HuH-7.5 (cell line): ENCODE measurements at places on chromosomes 13 and 19.

DNA sequence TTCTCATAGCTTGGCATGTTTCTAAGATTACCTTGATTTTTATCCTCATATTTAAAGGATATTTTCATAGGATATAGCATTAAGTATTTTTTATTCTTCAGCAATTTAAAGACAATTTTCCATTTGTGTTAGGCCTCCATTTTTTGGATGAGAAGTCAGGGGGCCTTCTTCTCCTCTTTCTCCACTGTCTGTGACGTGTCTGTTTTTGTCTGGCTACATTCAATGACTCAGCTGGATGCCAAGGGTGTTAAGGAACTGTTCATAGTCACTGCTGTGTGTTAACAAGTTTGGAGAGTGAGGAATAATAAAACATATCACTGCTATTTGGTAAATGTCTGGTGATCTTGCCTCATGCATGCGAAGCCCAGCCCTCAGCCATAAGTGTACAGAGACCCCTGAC is 36.4 kb downstream of the ZNF582 start:
- DNase-seq = no peak

DNA sequence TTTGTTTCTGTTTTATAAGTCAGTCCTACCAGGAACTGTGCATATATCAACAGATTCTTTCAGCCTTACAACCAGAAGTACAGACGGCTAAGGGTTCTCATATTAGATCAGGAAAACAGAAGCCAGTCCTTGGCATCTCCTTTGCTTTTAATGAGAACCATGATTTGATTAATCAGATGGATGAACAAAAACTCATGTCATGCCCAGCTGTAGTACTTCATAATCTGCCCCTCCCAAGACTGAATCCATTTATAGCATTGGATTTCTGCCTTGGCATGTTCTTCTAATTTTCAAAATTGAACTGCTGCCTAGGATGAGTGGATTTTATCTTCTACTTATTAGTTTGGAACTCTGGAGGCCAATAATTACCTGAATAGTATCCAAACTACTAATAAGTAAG is 617.2 kb downstream of the SLITRK5 start:
- no peak for DNase-seq

- no peak for DNase-seq
Observed at GRCh38 chr13:74979703-74980102, 502.3 kb downstream of the TBC1D4 start.

- DNase-seq = no peak
Observed at GRCh38 chr13:48949566-48950500, 25.9 kb upstream of the FNDC3A start.

GRCh38 chr13:59545007-59545406 is 618.7 kb downstream of the DIAPH3 start:
- no peak for DNase-seq

DNA sequence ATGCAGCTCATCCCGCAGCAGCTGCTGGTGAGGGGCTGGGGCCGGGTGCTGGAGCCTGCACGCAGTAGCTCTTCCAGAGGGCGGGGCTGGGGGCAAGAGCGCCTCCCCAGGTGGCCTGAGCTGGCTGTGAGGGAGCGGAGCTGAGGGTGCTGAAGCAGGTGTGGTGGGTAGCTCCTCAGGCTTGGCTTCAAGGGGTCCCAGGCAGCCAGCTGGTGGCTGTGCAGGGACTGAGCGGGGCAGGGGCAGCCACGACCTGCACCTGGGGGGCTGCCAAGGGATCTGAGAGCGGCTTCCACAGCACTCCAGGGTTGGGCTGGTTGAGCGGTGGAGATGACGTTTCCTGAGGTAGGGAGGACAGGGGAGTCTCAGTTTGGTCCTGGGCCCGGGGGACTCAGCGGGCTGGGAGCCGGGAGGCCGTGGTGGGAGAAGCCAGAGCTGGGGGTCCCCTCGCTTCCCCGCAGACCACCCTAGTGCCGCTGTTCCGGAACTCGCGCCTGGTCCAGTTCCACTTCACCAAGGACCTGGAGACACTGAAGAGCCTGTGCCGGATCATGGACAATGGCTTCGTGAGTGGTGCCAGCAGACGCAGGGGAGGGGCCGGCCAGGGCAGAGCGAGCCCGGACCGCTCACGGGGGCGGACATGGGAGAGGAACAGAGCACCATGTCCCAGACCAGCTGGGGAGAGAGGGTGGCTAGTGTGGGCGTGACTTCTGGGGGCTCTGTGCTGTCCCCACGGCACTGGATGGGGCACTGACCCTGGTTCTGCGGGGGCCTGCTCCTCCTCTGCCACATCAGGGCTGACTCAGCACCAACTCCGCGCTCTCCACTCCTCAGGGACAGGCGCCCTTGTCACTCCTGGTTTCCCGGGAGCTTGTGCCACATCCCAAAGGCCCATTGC is 7.4 kb downstream of the PTOV1 start:
- DNase-seq = peak; percentile 52

- peak; percentile 75 for DNase-seq
Observed at GRCh38 chr19:42529248-42529764, 1.0 kb upstream of the CEACAM1 start.

GRCh38 chr13:28273919-28274318 is 135.6 kb downstream of the PAN3 start:
- DNase-seq = no peak

DNA sequence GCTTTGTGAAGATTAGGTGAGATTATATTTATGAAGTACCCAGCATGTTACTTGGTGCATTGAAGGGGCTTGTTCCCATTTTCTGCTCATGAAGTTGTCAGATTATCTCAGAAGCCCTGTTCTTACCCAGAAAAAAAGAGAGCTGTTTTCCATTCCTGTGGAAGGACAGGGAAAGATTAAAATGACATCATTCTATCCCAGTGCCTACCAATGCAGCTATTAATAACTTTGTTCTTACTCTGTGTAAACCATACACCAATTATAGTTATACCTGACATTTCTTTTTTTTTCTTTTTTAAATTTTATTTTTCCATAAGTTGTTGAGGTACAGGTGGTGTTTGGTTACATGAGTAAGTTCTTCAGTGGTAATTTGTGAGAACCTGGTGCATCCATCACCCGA is 18.6 kb downstream of the ZNF507 start:
- no peak for DNase-seq

DNA sequence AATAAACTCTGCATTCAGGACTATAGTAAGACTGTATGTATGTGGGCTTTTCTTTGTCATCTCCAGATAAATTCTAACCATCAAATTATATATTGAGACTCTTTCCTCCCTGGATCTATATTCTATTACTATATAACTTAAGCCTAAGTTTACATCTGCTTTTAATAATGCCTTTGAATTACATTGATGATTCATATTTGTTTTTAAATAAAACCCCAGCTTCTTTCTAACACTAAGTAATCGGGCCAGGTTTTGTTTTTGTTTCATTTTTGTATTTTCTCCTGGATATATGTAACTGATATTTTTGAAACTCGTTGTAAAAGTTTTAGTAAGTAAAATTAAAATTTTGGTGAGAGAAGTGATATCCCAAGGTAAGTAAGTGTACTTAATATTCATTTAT is 1599.1 kb downstream of the PCDH9 start:
- no peak for DNase-seq

- no peak for DNase-seq
Observed at GRCh38 chr13:51794964-51795363, 9.0 kb downstream of the DHRS12 start.

- DNase-seq = no peak
Observed at GRCh38 chr19:53004242-53004641, 9.5 kb upstream of the ERVV-1 start.

DNA sequence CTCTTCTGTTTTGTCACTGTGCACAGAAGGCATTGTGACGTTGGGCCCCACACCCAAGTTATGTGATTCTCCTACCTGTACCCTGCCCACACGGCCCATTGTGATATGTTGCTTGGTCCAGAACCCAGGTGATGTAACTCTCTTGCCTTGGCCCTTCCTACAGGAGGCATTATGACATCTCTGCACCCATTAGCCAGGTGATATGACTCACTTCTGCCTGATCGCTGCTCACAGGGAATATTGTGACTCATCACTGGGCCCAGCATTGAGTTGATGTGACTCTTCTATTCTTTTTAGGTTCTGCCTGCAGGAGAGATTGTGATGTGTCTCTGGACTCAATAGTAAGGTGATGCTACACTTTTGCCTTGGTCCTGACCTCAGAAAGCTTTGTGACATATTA is 65.4 kb upstream of the ZNF91 start:
- DNase-seq = no peak

GRCh38 chr19:17652627-17653026 is 35.5 kb downstream of the UNC13A start:
- DNase-seq = no peak

DNA sequence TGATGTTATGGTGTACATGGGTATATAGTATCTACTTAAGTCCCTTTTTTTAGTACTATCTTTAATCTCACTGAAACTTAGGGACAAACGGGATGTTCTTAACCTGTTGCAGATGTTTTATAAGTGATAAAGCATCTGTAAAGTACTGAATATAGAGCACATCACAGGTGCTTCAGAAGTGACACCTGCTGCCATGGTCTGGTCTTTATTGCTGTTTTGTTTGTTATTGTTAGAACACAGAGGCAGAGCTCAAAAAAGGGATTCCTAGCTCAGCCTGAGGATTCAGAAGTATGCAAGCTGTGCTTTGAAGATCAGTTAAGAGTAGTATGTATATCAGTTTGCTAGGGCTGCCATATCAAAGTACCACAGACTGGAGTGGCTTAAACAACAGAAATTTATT is 219.5 kb downstream of the DCT start:
- DNase-seq = no peak

DNA sequence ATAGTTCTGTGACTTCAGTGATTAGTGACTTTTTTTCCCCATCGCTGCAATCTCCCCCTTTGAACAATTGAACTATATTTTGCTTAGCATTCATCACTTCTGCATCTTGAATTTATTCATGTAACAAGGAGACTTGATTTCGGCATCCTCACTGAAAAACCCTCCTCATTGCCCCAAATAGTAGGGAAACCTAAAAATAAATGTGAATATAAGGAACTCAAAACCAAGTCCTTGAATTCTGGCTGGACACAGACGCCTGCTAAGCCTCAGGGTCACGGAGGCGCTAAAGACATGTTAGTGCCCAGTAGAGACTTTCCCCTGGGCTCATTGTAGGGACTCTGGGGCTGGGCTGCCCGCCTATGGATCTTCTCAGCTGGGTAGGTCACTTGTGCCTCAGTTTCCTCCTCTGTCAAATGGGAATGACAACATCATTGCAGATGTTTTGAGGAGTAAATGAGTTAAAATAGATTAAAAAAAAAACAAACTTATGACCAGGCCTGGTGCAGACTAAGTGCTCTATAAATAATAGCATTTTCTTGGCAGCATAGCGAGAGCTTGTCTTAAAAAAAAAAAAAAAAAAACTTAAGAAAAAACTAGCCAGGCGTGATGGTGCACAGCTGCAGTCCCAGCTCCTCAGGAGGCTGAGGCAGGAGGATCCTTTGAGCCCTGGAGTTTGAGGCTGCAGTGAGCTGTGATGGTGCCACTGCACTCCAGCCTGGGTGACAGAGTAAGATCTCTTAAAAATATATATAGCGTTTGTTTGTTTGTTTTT is 1.8 kb upstream of the ADGRE5 start:
- DNase-seq = no peak

- DNase-seq = no peak
Observed at GRCh38 chr13:26262156-26262555, 8.2 kb downstream of the CDK8 start.

DNA sequence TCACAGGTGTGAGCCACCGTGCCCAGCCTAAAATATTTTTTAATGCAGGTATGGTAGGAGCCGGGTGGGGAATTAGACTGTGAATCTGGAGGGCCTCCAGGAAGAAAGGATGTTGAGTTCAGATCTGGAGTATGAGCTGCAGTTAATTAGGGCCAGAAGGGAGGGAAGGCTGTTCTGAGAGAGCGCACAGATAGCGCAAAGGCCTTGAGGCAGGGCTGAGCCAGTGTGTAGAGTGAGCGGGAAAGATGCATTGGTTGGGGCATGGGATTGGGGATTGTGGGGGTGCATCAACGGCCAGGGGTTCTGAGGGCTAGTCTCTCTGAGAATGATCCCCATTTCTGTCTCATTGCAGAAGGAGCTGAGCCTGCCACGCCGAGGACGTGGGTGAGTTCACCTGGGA is 9.7 kb downstream of the MAST3 start:
- DNase-seq = no peak

GRCh38 chr13:21637296-21637695 is 33.3 kb upstream of the MICU2 start:
- no peak for DNase-seq

DNA sequence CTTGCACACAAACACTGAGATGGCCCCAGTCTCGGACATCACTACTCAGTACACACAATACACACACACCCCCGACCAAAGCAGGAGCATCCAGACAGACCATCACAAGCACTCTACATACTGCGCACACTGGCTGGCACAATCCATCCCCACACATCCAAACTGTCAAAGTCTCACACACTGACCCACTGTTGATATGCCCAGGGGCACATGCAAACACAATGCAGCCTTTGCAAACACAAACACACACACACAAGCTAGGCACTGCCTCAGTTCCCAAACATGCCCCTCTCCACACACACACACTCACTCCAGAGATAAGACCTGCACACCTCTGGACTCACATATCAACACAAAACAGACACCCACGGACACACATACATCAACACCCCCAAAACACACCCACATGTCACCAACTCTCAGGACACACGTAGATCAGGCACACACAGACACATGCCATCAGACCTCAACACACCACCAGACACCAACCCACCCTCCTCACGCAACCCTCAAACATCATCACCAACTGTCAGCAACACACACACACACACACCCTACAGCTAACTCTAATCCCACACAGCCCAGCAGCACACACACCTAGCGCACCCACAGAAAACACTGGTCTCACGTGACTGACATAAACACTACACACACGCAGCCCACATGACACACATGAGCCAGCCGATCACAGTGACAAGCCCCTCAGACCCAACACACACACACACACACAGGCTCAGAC is 1.9 kb downstream of the BBC3 start:
- DNase-seq = no peak

- no peak for DNase-seq
Observed at GRCh38 chr19:19341026-19341425, 20.4 kb downstream of the MAU2 start.

DNA sequence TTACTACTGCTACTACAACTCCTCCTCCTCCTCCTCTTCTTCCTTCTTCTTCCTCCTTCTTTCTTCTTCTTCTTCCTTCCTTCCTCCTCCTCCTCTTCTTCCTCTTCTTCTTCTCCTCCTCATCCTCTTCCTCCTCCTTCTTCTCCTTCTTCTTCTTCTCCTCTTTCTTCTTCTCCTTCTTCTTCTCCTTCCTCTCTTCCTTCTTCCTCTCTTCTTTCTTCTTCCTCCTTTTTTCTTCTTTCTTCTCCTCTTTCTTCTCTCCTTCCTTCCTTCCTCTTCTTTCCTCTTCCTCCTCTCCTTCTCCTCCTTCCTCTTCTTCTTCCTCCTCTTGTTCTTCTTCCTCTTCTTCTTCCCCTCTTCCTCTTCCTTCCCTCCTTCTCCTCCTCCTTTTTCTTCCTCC is 94.7 kb upstream of the MYO16 start:
- no peak for DNase-seq

- DNase-seq = no peak
Observed at GRCh38 chr13:113937527-113938180, 36.2 kb downstream of the C13orf46 start.

DNA sequence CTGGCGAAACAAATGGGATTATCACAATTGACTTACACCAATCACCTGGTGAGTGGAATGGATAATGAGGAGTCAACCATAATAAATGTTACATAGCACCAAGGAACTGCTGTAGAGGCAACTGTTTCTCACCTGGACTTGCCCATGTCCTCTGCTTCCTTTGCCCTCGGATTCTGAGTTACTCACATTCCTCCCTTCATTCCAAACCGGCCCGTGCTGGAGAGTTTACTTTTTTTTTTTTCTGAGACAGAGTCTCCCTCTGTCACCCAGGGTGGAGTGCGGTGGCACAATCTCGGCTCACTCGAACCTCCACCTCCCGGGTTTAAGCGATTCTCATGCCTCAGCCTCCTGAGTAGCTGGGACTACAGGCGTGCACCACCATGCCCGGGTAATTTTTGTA is 41.5 kb upstream of the TSC22D1 start:
- no peak for DNase-seq
